ENCODE measurements at places on chromosomes 13 and 19. TPM values are rescaled to one million over a fixed set of nuclear protein-coding genes. Genes with fewer than 3 reads are reported as not detected.

Gene TEKTIP1
- total RNA-seq = not detected

Gene SPRYD7
- 9.3 TPM for total RNA-seq

GRCh38 chr13:59364641-59365085 is 799.1 kb downstream of the DIAPH3 start:
- H3K27ac ChIP-seq = no peak overlapping the region
- no peaks in the 10 kb centered on the region for H3K27me3 ChIP-seq
- no peaks in the 10 kb centered on the region for H3K4me1 ChIP-seq
- DNase-seq = no peak
- H3K4me3 ChIP-seq = no peak overlapping the region

GRCh38 chr19:56400485-56400884 is 3.6 kb upstream of the ZNF583 start:
- H3K27me3 ChIP-seq = no peaks in the 10 kb centered on the region
- peaks cover 15% of the 10 kb centered on the region for H3K36me3 ChIP-seq
- no peak overlapping the region for H3K27ac ChIP-seq
- no peak for DNase-seq
- no peak overlapping the region for H3K4me3 ChIP-seq
- H3K4me1 ChIP-seq = no peaks in the 10 kb centered on the region

Gene ZNF540
- 3.7 TPM for total RNA-seq

DNA sequence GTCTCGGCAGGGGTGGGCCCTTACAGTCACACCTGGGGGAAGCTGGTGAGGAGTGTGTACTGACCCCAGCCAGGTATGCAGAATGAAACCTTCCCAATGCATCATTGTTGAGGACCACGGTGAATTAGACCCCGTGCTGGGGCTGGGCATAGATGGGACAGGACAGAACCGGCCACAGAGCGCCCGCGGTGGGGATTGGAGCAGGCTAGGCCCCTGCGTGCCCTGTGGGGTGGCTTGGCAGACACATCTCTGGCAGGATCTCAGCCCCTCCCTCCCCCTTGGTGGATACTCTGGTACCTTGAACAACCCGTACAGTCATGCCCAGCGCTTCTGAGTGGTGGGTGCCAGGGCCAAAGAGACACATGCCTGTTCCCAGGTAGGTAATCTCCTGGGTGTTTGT is 200.6 kb downstream of the TEX29 start:
- no peak for DNase-seq
- H3K27me3 ChIP-seq = no peaks in the 10 kb centered on the region
- H3K36me3 ChIP-seq = no peaks in the 10 kb centered on the region
- H3K4me1 ChIP-seq = no peaks in the 10 kb centered on the region

- H3K27me3 ChIP-seq = no peaks in the 10 kb centered on the region
- peak overlapping the region; percentile 98 for H3K27ac ChIP-seq
- no peak for DNase-seq
- peak overlapping the region; percentile 77 for H3K4me3 ChIP-seq
- H3K36me3 ChIP-seq = peaks cover 45% of the 10 kb centered on the region
- peaks cover 47% of the 10 kb centered on the region for H3K4me1 ChIP-seq
These were observed 1.3 kb downstream of the FAM174C start for GRCh38 chr19:1276628-1277022.

Gene NAPSA
- not detected for total RNA-seq

DNA sequence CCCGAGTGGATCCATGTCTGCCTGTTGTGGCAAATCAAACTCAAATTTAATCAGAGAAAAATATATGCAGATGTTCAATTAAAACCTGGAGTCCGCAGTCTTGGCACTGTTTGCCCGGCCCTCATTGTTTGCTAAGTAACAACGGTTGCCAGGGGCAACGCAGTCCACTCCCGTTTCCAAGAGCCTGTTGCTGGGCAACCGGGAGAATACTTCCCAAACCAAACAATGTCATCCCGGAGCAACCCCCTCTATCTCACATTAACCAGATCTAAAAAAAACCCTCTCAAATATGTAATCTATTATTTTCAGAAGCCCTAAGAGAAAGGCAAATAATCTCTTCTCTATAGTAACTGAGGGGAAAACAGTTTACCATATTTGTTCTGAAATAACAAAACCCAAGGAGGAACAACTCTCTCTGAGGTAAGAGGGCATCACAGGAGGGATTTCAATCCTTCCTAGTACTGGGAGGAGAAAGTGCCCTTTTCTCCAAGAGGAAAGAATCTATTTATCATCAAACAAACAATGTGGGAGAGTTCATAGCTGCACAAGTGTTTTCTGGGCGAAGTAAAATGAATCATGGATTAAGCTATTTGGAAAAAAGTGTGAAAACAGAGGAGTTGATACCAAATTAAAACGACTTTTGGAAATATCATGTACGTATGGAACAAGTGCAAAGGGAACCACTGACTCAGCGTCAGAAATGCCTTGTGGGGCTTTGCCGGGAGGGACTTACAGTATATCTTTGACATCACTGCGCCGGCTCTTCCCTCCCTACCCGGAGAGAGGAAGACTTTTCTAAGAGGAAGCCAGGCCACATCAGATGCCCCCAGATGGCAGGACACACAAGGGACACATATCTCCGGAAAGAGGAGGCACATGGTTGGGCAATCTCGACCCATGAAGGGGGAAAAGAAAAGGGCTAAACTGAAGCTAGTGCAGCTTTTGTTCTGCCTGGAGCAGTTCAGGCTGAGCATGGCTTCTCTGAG is 43.3 kb downstream of the RFX2 start:
- peaks cover 84% of the 10 kb centered on the region for H3K4me1 ChIP-seq
- no peaks in the 10 kb centered on the region for H3K36me3 ChIP-seq
- H3K27me3 ChIP-seq = no peaks in the 10 kb centered on the region
- H3K4me3 ChIP-seq = no peak overlapping the region

Gene NDUFA7
- total RNA-seq = 81.0 TPM

GRCh38 chr13:29472332-29472961 is 123.0 kb downstream of the SLC7A1 start:
- peak; percentile 52 for DNase-seq
- H3K27me3 ChIP-seq = no peaks in the 10 kb centered on the region
- H3K36me3 ChIP-seq = no peaks in the 10 kb centered on the region
- no peak overlapping the region for H3K4me3 ChIP-seq
- no peaks in the 10 kb centered on the region for H3K4me1 ChIP-seq

Gene LGALS7B
- 1.8 TPM for total RNA-seq

- peak within 1 kb of the TSS; percentile 87 for H3K4me3 ChIP-seq
- peak within 1 kb of the TSS; percentile 96 for H3K27ac ChIP-seq
- H3K4me1 ChIP-seq = peaks cover 29% of the 10 kb centered on the region
- no peaks in the 10 kb centered on the region for H3K27me3 ChIP-seq
- DNase-seq = peak; percentile 93
These were observed at the start of gene TRPM4 for GRCh38 chr19:49157445-49158224. TRPM4 (plus strand) TSS chr19:49157792; CDS start chr19:49157867, 75 bp downstream.

Gene RGS9BP
- 15.3 TPM for total RNA-seq

- no peaks in the 10 kb centered on the region for H3K36me3 ChIP-seq
- H3K4me1 ChIP-seq = no peaks in the 10 kb centered on the region
- DNase-seq = no peak
- H3K27me3 ChIP-seq = no peaks in the 10 kb centered on the region
These were observed 35.4 kb upstream of the MAP3K10 start for GRCh38 chr19:40155749-40156265.

DNA sequence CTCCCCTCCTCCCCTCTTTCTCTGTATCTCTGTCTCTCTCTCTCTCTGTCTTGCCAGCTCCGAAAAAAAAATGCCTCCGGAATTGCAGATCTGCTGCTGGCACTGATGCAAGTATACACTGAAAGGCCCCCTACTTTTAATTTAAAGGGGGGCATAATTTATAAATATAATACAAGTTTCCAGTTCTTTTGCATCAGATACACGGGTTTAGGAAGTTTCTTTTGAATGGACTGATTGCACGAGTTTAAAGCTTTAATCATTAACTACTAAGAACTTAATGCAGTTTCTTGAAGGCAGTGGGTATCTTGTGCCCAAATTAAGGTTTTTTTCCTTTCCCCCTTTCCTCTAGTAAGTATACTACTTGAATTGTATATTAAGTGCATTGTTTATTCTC is 1.4 kb downstream of the FGF9 start:
- H3K27me3 ChIP-seq = no peaks in the 10 kb centered on the region
- no peak for DNase-seq
- H3K27ac ChIP-seq = peak overlapping the region; percentile 88
- H3K4me3 ChIP-seq = peak overlapping the region; percentile 76
- H3K4me1 ChIP-seq = peaks cover 70% of the 10 kb centered on the region
- H3K36me3 ChIP-seq = no peaks in the 10 kb centered on the region

Gene ZNF530
- 5.7 TPM for total RNA-seq

DNA sequence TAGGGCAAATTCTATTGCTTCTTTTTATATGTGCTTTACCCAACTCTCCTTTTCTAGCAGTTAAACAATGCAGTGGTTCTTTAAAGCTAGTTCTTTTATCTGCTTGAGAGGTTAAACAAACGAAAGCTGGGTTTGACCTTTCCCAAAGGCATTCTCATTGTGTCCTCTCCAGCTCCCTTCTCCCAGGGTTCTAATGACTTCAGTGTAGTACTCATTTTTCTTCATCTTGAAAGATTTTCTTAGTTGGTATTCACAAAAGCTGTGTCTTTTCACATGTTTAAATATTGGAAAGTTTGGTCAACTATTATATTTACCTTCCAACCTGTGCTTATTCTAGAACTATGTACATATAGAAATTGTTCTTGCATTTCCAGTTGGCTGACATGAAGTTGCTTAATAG is 1.5 kb downstream of the WASF3 start:
- no peak for DNase-seq
- no peak overlapping the region for H3K27ac ChIP-seq
- H3K27me3 ChIP-seq = no peaks in the 10 kb centered on the region

- no peak overlapping the region for H3K27ac ChIP-seq
- DNase-seq = no peak
- H3K27me3 ChIP-seq = no peaks in the 10 kb centered on the region
- no peak overlapping the region for H3K4me3 ChIP-seq
These were observed 24.5 kb downstream of the EFNA2 start for GRCh38 chr19:1309977-1310852.

GRCh38 chr13:51444922-51445321 is 7.9 kb downstream of the INTS6 start:
- no peak overlapping the region for H3K27ac ChIP-seq
- no peak overlapping the region for H3K4me3 ChIP-seq
- H3K27me3 ChIP-seq = no peaks in the 10 kb centered on the region
- DNase-seq = no peak
- H3K36me3 ChIP-seq = no peaks in the 10 kb centered on the region

GRCh38 chr13:40063703-40064102 is 408.2 kb downstream of the COG6 start:
- H3K4me1 ChIP-seq = no peaks in the 10 kb centered on the region
- H3K27me3 ChIP-seq = no peaks in the 10 kb centered on the region
- H3K27ac ChIP-seq = no peak overlapping the region
- no peak for DNase-seq
- no peak overlapping the region for H3K4me3 ChIP-seq

Gene PNMA8C
- total RNA-seq = not detected

Data from right atrium auricular region (tissue), 2 donors.